Hematopoietic multipotent progenitor cell treated with erythropoietin and hydrocortisone succinate and interleukin-3 and kit ligand, for 4 days (in vitro differentiated cells): ENCODE measurements at places on chromosomes 13 and 19.
A peak's percentile ranks its signal among the peaks of the same experiment; 100 is the strongest.

DNA sequence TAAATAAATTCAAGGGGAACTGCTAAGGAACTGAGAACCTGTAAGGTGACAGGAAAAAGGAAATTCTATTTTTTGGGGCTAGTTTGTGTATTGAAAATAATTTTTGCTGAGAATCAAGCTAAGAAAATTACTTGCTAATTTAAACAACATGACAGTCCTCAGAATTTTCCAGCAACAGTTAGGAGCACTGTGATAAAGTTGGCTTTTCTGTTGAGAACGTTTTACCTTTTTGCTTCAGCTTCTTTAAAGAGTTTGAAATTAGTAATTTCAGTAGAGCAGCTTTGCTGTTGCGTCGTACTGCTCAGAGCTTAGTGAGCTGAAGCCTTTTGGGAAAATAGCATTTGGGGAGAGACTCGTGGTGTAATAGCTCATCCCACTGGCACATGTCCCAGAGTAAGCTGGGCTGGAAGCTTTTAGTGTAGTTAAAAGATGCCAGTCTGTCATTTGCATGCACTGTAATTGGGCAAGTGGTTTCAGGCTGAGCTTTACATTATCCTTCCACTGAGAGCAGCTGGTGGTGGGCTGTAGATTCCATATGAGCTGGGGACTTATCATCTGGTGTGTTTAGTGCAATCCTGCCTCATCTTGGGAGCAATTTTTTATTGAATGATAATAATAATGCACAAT lies 69.8 kb downstream of the LRCH1 start:
- DNase-seq, result no peak

GRCh38 chr19:2782329-2782935 lies 641 bp downstream of the SGTA start:
- DNase-seq, result peak; percentile 44

DNA sequence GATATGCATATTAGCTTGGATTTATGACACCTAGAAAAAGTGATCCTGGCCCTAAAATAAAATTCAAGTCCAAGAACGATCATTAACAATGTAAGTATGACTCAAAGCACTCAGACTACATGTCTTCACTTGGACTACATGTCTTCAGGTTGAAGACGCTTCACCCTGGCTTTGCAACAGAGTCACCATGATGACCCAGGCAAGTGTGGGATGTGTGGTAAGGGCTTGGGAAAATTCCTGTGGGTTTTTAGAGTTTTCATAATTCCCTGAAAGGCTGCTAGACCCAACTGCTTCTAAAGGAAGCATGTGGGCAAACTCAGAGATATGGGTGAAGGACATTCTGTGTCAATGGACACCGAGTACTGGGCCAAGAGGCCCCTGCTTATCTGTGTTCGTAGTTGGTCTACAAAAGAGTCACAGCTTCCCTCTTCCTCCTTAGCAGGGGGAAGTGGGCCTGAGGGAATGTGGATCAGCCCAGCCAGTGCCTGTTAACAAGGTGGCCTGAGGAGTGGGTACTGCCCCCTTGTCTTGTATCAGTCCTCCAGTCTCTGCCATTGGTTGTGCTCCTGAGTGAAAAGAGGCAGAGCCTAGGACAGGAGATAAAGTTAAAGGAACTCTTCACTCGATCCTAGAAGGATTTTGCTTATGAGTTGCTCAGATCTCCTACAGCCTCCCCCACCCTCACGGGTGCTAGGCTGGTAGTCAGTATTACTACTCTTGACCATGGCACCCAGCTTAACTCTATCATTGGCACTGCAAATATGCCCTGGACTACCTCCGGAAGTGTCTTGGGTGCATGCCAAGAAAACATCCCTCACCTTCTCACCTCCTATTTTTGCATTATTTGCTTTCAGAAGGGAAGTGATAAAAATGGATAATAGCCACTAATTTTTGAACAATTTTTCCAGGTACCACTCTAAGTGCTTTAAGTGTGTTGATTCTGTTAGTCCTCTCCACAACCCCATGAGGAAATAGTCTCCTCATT lies 406.3 kb downstream of the COG6 start:
- DNase-seq, result no peak

DNA sequence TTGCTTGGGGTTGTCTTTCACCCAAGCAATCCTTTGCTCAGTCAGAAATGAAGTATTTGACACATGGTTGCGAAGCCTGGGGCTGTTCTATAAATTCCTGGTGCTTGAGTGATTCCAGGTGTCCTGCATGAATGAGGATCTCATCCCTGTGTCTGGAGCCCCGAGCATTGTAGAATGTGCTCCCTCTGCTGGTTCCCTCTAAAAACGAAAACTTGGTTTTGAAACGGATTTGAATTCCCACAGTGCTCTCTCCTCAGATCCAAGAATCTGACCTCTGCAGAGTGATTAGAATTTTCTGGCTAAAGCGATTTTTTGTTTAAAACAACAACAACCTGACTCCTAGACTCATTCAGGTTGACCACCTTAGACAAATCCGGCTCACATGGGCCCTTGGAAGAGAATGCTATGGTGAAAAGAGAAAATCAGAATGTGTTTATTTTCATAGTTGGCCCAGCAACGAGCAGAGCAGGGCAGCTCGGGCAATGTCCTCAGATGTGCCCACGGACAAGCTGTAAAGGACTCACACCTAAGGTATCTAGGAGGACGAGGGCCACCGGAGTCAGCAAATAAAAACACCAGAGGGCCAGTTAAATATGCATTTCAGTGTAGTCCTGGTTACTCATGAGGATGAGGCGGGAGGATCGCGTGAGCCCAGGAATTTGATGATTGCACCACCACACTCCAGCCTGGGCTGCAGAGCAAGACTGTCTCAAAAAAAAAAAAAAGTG lies 8.7 kb upstream of the ATP12A start:
- peak; percentile 58 for DNase-seq

DNA sequence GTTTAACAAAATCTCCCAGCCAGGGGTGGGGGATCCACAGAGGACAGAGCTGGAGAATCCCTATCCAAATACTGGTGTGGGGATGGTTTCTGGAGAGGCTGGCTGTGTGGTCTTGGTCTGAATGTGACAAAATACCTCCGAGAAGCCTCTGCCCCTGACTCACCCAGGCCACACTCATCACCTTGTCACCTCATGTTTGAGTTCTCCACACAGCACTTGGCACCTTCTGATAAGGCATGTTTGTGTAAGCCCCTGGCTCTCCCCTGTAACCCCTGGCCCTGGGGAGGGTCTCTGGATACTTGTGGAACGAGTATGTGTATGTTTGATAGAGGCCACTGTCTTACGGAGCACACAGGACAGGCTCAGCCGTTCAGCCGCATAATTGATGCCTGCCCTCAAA lies 14.7 kb downstream of the TECR start:
- no peak for DNase-seq

DNA sequence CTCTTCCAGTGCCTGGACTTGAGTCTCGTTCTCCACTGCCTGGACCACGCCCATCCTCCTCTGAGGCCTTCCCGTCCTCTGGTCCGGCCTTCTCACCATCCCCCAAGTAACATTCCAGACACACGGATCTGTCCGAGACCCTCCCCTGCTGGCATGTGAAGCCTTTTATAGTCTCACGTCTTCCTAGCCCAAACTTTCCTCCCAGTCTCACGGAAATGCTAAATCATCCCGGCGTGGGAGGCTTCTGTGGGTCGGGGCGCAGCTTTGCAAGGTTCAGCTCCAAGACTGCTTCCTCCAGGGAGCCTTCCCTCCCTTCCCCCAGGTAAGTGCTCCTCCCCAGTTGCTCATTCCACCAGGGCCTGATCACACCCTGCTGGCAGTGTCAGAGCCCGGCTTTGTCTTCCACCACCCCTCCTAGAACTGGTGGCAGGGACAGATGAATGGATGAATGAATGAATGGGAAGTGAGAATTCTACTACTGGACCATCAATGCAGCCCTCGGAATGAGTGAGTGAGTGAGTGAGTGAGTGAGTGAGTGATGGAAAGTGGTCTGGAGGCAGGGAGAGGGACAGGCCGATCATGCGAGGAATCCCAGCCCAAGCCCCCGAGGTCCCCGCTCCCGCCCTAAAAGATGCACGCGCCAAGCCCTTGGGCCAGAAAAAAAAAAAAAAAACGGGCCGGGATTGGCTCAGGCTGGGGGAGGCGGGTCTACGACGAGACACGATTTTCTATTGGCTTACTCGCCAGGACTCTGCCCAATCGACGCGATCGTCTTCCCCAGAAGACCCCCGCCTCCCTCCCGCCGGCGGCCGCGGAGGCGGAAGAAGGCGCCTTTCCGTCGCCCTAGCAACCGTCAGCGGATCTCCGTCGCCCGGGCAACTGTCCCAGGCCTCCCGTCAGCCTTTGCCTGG lies 9.3 kb downstream of the EPHX3 start:
- peak; percentile 96 for DNase-seq

- peak; percentile 30 for DNase-seq
These were observed at the start of gene KLK7 for GRCh38 chr19:50983625-50984292. Gene KLK7 (minus strand): TSS chr19:50983917. CDS start chr19:50982399, 1,518 bp downstream.
